Non-pigmented ciliary epithelial cell (primary cell): ENCODE measurements at places on chromosomes 13 and 19.

DNA sequence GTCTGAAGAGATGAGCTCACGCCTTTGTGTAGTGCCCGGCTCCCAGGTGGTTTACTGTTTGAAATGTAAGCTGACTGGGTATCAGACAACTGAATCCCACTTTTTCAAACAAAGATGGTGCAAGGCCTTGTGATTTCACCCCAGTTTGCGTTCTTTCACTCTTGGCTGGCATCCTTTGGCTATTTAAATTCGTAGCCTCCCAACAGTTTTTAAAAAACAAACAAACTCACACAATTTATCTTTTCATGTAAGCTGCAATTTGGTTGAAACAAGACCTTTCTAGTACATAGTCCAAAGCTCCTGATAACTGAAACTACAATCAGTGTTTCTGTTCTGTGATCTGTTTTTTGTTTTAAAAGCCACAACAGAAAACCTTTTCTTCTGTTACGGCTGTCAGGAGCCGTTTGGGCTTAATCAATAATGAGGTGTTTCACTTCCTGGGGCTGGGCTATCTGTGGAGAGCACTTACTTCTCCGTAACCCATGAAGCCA lies 65.1 kb upstream of the NPAS1 start:
- no peak for DNase-seq

GRCh38 chr13:48018637-48019036 lies 17.6 kb upstream of the SUCLA2 start:
- no peak for DNase-seq

DNA sequence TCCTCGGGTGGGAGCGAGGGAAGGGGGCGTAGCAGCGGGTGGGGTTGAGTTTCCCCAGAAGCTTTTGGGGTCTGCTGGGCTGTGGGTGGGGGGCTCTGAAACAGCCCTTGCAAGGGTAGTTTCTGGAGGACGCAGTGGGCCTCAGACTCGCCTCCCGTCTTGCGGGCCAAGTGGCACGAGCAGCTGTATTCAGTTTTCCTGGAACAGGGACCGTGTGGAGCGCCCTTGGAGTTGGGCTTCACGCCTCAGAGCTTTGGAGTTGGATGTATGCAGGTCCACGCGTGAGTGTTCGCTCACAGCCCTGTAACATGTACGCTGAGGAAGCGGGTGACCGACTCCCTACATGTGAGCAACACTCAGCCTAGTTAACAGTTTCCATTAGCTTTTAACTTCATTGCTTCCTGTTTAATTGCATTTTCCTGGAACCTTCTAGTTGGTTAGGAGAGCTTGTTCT lies 603 bp downstream of the TM9SF2 start:
- no peak for DNase-seq

DNA sequence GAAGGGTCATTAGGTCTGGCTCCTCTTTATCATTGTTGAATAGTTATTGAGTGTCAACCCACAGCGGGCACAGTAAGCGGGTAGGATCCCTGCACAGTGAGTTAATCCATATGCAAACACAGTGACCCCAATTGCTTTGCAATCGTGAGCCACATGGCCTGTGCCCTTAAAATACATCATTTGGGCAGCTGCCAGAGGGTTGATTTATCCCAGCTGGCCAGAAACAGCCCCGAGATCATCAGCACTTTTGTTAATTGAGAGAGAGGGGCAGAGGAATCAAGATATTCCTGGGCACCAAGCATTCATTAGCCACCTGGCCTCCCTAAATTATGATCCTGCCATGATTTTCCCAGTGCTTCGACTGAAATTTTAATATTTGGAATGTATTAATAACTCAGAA lies 9.8 kb upstream of the CNMD start:
- no peak for DNase-seq

GRCh38 chr13:48977973-48978372 lies 2.3 kb downstream of the FNDC3A start:
- DNase-seq: no peak

DNA sequence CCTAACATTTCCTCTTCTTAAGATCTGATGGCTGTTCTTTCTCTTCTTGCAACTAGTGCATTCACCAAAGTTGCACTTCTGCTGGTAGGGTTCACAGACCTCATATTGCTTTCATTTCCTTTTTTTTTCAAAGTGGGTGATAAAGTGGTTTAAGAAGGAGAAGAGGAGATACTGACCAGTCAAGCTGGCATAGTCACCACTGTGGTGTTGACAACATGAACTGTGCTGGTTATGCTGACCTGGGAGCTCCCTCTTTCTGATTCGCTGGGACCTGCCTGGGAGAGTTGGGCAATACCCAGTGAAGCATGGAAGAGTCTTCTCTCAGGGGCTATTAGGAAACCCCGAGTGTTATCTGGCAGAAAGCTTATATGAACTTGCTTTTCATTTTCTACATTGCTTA lies 222.9 kb downstream of the SLITRK5 start:
- DNase-seq: no peak

DNA sequence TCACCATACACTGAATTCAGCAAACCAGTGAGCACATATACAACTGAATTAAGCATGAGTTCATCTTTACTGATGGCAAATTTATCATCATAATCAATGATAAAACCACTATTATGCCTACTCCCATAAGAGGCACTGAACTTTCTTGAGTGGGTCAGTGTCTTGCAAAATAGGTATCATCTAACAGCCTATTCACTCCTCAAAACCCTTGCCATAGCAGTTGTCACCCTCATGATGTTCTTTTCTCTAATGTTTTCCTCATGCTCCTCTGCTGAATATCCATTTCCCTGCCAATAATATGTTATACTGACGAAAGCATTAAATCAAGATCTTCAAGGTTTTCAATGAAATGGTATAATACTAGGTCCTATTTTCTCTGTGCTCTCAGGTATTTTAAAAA lies 5.6 kb downstream of the ARGLU1 start:
- DNase-seq: no peak
